ENCODE measurements at places on chromosomes 12 and 14. TPM values are rescaled to one million over a fixed set of nuclear protein-coding genes. Genes with fewer than 3 reads are reported as not detected.

- peak; percentile 56 for DNase-seq
- H3K4me1 ChIP-seq: peaks cover 12% of the 10 kb centered on the region
- H3K27ac ChIP-seq: peak overlapping the region; percentile 67
- peaks cover 7% of the 10 kb centered on the region for H3K36me3 ChIP-seq
- H3K27me3 ChIP-seq: no peaks in the 10 kb centered on the region
Measured at GRCh38 chr14:101813171-101813759, 51.8 kb downstream of the PPP2R5C start.

- no peak for DNase-seq
- no peaks in the 10 kb centered on the region for H3K36me3 ChIP-seq
- H3K4me3 ChIP-seq: no peak overlapping the region
- no peaks in the 10 kb centered on the region for H3K27me3 ChIP-seq
- H3K27ac ChIP-seq: no peak overlapping the region
- no peaks in the 10 kb centered on the region for H3K4me1 ChIP-seq
Measured at GRCh38 chr12:41325336-41325735, 137.2 kb downstream of the PDZRN4 start.

GRCh38 chr12:117854339-117855012 lies 114.3 kb downstream of the KSR2 start:
- H3K4me1 ChIP-seq: no peaks in the 10 kb centered on the region
- H3K36me3 ChIP-seq: no peaks in the 10 kb centered on the region
- no peak for DNase-seq
- no peak overlapping the region for H3K27ac ChIP-seq
- no peaks in the 10 kb centered on the region for H3K27me3 ChIP-seq

DNA sequence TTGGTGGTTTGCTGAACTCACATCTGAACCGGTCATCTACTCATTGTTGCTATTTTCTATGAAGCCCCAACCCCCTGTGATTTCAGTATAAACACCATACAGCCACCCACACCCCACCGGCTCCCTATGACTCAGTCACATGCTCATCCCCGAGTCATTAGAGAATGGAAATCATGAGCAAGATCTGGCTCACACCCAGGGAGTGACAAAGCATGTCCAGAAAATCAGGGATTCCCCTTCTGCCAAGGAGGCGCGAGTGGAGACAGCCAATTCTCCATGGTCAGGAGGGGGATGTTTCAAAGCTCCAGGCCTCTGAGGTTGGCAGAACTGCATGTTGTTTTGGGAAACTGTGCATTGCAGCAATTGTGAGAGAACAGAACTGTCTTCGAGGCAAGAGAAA lies 657.5 kb upstream of the TBX3 start:
- H3K27me3 ChIP-seq: no peaks in the 10 kb centered on the region
- no peaks in the 10 kb centered on the region for H3K36me3 ChIP-seq
- peak; percentile 94 for DNase-seq
- H3K4me1 ChIP-seq: peaks cover 9% of the 10 kb centered on the region
- H3K27ac ChIP-seq: peak overlapping the region; percentile 66

DNA sequence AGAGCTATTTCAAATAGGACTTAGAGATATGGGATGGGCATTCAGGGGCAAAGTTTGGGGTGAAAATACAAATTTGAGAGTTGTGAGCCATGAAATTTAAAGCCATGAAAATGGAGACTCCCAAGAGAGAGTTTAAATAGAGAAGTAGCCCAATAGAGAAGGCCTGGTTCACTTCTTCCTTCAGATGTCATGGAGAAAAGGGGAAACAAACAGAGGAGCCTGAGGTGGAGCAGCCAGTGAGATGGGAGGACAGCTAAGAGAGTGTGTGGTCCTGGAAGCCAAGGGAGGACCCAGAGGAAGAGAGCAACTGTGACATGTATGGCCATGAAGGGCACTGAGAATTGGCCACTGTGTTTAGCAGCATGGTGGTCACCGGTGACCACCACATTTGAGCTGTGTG lies 12.3 kb upstream of the DYNLL1 start:
- peaks cover 15% of the 10 kb centered on the region for H3K36me3 ChIP-seq
- no peaks in the 10 kb centered on the region for H3K27me3 ChIP-seq
- H3K4me1 ChIP-seq: no peaks in the 10 kb centered on the region
- no peak for DNase-seq

DNA sequence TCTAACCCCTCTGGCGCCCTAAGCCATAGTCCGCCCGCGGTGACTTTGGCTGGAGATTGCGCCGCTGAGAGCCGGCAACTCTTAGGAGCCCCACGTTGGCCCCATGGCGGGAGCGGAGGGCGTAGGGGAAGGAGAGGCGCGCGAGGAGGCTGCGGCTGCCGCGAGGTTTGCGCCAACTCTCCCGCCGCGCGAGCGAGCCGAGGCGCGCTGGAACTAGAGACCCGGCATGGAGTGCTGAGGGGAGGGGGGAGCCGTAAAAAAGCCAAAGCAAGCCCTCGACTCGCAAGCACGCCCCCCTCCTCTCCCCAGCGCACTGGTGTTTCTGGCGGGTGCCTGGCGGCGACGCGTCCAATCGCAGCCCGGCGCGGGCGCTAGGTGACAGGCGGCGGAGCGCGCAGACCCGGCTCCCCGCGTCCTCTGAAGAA lies at the start of gene SYT10:
TSS of gene SYT10 (minus strand) at position 233 of the 425 bp plus-strand sequence. CDS start 297 bp downstream, outside the sequence.
- peaks cover 10% of the 10 kb centered on the region for H3K4me1 ChIP-seq
- DNase-seq: peak; percentile 24
- no peak within 1 kb of the TSS for H3K27ac ChIP-seq

- no peak overlapping the region for H3K27ac ChIP-seq
- no peak overlapping the region for H3K4me3 ChIP-seq
- DNase-seq: no peak
- H3K36me3 ChIP-seq: no peaks in the 10 kb centered on the region
- no peaks in the 10 kb centered on the region for H3K4me1 ChIP-seq
Measured at GRCh38 chr12:115472852-115473251, 788.9 kb upstream of the TBX3 start.

DNA sequence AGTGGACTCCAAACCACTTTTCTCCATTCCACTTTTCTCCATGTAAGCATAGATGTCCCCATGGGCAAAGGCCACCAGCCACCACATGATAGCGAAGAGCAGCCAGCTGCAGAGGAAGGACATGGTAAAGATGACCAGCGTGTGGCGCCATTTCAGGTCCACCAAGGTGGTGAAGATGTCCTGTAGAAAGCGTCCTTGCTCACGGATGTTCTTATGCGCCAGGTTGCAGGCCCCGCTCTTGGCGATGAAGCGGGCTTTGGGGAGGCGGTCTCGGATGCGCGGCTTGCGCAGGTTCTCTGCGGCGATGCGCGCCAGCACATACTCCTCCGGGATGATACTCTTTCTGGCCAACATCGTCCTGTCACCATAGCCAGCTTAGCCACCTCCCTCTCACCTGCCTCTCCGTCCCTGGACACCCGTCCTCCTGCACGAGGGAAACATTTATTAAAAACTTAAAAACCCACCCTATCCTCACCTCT lies 1.2 kb downstream of the KCNJ8 start:
- peaks cover 7% of the 10 kb centered on the region for H3K4me1 ChIP-seq
- H3K4me3 ChIP-seq: peak overlapping the region; percentile 50
- H3K27ac ChIP-seq: peak overlapping the region; percentile 71
- peaks cover under 1% of the 10 kb centered on the region for H3K36me3 ChIP-seq

DNA sequence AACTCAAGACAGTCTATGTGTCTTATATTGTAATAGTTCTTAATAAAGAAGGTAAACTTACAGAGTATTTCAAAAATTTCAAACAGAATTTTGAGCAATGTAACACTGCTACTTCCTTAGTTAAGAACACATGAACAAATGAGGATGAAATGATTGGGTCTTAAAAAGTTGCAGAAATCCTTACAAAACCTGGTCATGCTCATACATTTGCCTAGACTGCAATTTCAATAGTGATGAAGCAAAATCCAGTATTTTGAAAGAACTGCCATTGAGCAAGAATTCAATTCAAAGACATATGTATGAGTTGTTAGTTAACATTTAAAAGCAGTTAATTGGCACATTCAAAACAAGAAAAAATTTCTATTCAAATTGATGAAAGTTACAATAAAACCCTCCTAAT lies 17.8 kb upstream of the HIF1A start:
- no peak overlapping the region for H3K27ac ChIP-seq
- DNase-seq: no peak
- H3K4me1 ChIP-seq: no peaks in the 10 kb centered on the region
- H3K36me3 ChIP-seq: no peaks in the 10 kb centered on the region
- H3K27me3 ChIP-seq: no peaks in the 10 kb centered on the region

DNA sequence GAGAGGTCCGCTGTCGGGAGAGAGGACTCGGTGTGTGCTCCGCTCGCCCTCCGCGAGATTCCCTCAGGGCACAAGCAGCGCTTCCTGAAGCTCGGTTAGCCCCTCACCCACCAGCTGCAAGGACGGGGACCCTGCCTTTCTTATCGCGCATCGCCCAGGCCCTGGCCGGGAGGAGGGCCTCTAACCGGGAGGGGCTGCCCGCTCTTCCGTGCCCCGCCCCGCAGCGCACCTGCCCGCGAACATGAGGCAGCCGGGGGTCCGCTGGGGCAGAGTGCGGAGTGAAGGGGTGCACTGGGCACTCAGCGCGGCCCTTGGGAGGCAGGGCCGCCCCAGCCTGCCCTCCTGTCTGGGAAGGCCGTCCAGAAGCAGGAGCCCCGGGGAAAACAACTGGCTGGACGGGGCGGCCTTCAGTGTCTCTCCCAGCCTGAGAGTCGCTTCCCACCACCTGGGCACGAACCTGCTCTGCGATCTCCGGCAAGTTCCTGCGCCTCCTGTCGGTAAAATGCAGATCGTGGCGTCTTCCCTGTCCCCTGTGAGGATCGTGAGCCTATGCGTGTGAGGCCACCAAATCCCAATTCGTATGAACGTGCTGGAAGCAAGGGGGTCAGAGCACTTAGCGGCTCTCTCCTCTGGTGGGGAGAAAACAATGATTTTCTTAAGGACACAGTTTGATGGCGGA lies 28.0 kb upstream of the ADIPOR2 start:
- DNase-seq: peak; percentile 49
- H3K27me3 ChIP-seq: peaks cover 8% of the 10 kb centered on the region
- H3K4me1 ChIP-seq: peaks cover 12% of the 10 kb centered on the region
- H3K27ac ChIP-seq: no peak overlapping the region
- peak overlapping the region; percentile 31 for H3K4me3 ChIP-seq

DNA sequence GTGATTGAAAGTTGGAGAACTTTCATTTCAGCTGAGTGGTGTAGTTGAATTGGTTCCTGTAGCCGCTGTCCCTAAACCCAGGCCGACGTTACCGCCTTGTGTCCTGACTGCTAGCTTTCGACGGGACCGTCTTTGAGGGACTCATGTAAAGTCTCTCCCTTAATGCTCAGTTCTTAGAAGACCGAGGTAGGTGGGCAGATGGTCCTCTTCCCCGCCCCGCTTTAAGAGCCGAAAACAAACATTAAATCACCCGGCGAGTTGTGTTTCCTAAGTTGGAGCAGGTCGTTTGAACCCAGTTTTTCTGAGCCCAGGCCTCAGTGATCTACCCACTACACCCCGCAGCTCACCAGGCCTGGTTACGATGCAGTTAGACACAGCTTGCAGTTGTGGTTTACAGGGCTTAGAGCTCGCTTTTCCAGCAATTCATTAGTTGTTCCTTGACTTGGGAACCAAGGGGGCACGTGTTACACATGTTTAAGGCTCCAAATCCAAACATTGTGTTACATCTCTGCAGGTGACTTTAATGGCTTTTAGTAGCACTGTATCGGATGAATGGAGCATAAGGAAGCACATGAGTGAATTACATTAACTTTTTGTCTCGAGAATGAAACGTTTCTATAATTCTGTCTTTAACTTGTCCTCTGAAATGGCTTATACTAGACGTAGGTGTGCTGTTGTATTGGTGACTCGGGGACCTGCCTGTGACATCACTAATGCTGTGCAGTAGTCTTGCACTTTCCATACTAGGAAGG lies 790 bp downstream of the NEDD1 start:
- H3K36me3 ChIP-seq: no peaks in the 10 kb centered on the region
- H3K4me1 ChIP-seq: peaks cover 6% of the 10 kb centered on the region
- peak; percentile 45 for DNase-seq

- H3K36me3 ChIP-seq: peaks cover 5% of the 10 kb centered on the region
- H3K4me3 ChIP-seq: no peak overlapping the region
- no peaks in the 10 kb centered on the region for H3K27me3 ChIP-seq
- no peak for DNase-seq
- H3K27ac ChIP-seq: no peak overlapping the region
Measured at GRCh38 chr12:13085968-13086686, 17.3 kb downstream of the GSG1 start.

DNA sequence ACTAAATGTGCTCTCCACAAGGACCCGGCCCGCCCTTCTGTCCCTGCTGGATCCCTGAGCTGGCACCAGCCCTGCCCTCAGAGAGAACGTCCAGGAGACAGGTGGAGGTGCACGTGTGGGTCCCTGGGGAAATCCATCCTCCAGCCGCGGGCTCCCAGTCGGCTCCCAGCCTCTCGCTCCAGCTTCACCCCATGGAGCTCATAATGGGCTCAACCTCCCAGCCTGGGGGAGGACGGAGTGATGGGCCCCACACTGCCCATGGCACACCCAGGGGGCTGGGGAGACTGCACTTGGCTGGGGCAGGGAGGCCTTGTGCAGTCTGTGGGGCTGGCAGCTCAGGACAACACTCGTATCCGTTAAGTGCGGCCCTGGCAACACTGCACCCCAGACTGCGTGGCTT lies 250.5 kb downstream of the TMEM121 start:
- no peaks in the 10 kb centered on the region for H3K4me1 ChIP-seq
- no peak for DNase-seq
- no peak overlapping the region for H3K4me3 ChIP-seq
- no peaks in the 10 kb centered on the region for H3K27me3 ChIP-seq
- no peaks in the 10 kb centered on the region for H3K36me3 ChIP-seq

- no peak overlapping the region for H3K27ac ChIP-seq
- peaks cover 24% of the 10 kb centered on the region for H3K4me1 ChIP-seq
- H3K4me3 ChIP-seq: no peak overlapping the region
- H3K36me3 ChIP-seq: peaks cover 14% of the 10 kb centered on the region
Measured at GRCh38 chr14:99426813-99427346, 53.8 kb downstream of the SETD3 start.

- DNase-seq: peak; percentile 27
- no peaks in the 10 kb centered on the region for H3K27me3 ChIP-seq
- no peaks in the 10 kb centered on the region for H3K4me1 ChIP-seq
- H3K27ac ChIP-seq: no peak overlapping the region
Measured at GRCh38 chr12:26648584-26648983, 184.4 kb downstream of the ITPR2 start.

GRCh38 chr12:107388263-107388662 lies 294.9 kb upstream of the CRY1 start:
- DNase-seq: no peak
- no peaks in the 10 kb centered on the region for H3K27me3 ChIP-seq
- no peaks in the 10 kb centered on the region for H3K4me1 ChIP-seq
- no peaks in the 10 kb centered on the region for H3K36me3 ChIP-seq
- H3K27ac ChIP-seq: no peak overlapping the region
- no peak overlapping the region for H3K4me3 ChIP-seq

GRCh38 chr14:56150645-56151345 lies 32.6 kb downstream of the PELI2 start:
- H3K27me3 ChIP-seq: no peaks in the 10 kb centered on the region
- H3K27ac ChIP-seq: no peak overlapping the region
- H3K4me1 ChIP-seq: no peaks in the 10 kb centered on the region
- no peak overlapping the region for H3K4me3 ChIP-seq

Gene LARP4
- 24.7 TPM for total RNA-seq

Gene GNS
- total RNA-seq: 65.7 TPM

Gene DNAJC22
- 0.04 TPM for total RNA-seq

Gene DPPA3
- total RNA-seq: not detected

Gene SLC8A3
- 5.5 TPM for total RNA-seq

Gene ADGRD1
- 10.8 TPM for total RNA-seq

Gene SPIC
- total RNA-seq: not detected
